ENCODE measurements at places on chromosomes 2 and 18.

DNA sequence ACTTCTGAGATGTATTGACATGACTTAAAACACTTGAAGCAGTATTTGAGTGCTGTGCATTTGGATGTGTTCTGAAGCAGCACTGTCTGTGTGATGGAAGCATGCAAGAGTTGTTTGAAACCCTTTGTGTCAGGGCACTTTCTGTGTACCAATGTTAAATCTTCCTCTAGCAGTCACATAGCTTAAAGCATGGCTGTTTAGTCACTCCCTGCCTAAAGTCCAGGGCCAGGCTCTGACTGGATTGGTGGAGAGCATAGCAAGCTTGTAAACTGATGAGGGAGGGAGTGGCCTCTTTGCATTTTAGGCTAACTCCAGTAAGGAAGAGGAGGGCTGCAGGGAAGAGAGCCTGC is 73.5 kb downstream of the MYO1B start:
- DNase-seq: no peak

DNA sequence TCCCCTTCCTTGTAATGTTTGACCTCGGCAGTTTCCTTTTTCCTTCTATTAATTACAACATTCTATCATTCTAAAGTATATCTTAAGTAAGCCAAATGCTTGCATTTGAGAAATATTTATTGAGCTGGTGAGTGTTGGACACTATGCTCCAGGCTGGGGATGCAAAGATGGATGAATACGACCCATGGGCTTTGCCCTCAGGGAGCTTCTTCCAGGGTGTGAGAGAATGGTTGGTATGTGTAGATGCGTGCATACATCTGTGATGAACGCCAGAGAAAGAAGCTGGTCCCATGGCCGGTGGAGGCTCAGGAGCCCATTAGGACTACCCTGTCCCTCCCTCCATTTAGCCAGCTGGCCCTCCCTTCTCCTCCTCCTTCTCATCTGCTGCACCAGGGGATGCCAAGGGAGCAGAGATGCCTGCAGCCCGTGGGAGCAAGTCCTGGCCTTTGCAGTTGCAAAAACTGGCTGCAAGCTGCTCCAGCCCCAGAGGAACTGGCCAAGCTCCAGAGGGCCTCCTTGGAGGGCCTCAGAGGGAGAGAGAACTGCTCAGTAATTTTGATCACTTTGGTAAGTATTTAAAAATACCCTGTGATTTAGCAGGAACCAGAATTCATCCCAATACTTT is 65.7 kb upstream of the FOSL2 start:
- no peak for DNase-seq

DNA sequence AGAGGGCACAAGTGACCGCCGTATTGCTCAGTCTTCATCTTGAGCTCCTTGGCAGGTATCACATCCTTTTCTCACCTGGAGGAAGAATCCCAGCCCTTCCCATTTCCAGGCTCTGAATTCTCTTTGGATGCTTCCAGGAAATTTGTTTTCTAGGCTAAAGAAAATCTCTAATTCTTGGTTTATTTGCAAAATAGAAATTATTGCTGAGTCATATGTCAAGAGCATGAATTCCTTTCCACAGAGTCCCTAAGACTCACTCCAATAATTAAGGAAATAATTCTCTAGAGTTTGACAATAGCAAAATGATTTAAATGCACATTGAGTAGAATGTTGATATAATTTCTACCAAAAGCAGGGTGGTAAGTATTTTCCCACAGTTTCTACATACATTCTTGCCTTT is 16.3 kb upstream of the CCDC68 start:
- no peak for DNase-seq

DNA sequence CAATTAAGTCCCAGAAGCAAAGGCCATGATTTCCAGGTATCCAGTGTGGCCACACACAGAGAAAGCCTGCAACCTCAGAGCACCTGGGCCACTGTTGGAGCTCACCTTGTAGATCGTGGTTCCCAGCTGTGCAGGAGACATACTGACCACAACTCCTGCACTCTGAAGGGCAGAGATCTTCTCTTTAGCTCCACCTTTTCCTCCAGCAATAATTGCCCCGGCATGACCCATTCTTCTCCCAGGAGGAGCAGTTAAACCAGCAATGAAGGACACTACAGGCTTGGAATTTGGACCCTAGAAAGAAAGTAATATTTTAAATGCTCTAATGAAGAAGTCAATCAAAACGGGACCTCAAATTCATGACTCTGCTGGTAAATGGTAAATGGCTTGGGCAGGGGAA is 33.8 kb downstream of the SUCLG1 start:
- no peak for DNase-seq

GRCh38 chr2:37453027-37453426 is 108.6 kb downstream of the QPCT start:
- DNase-seq: no peak
